Activated naive CD8-positive, alpha-beta T cell treated with anti-CD3 and anti-CD28 coated beads for 36 hours (primary cell): ENCODE measurements at places on chromosomes 5 and 9. TPM values are rescaled to one million over a fixed set of nuclear protein-coding genes. Genes with fewer than 3 reads are reported as not detected.

Gene HTR4
- not detected for total RNA-seq

- peaks cover 22% of the 10 kb centered on the region for H3K27me3 ChIP-seq
- DNase-seq: no peak
- H3K4me1 ChIP-seq: no peaks in the 10 kb centered on the region
Observed at GRCh38 chr5:72584466-72584865, 77.3 kb upstream of the ZNF366 start.

- H3K27ac ChIP-seq: no peak overlapping the region
- H3K4me1 ChIP-seq: no peaks in the 10 kb centered on the region
- no peak for DNase-seq
- peaks cover 3% of the 10 kb centered on the region for H3K27me3 ChIP-seq
Observed at GRCh38 chr9:76733096-76733495, 31.1 kb upstream of the PCA3 start.

DNA sequence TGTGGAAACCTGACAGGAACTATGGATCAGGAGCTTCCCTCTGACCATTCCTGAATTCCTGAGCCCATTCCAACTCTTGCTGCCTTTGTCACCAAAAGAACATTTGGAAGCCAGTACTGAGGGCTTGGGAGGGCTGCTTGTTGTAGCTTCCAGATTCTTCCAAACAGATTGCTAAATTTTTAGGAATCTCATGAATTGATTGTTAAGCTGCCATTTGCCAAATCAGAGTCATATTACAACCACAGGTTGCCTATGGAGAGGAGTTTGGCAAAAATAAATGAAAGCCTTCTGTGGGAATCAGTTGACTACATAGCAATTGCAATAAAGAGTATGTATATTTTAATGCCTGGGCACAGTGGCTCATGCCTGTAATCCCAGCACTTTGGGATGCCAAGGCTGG, 39.2 kb upstream of the SLC28A3 start:
- no peak for DNase-seq
- H3K36me3 ChIP-seq: no peaks in the 10 kb centered on the region
- no peak overlapping the region for H3K4me3 ChIP-seq
- no peak overlapping the region for H3K27ac ChIP-seq
- H3K27me3 ChIP-seq: peaks cover 8% of the 10 kb centered on the region
- no peaks in the 10 kb centered on the region for H3K4me1 ChIP-seq

Gene SAXO1
- total RNA-seq: not detected

Gene ZBTB43
- 21.6 TPM for total RNA-seq

Gene SMIM23
- not detected for total RNA-seq

GRCh38 chr9:21550392-21550791, 68.3 kb upstream of the IFNE start:
- no peak overlapping the region for H3K27ac ChIP-seq
- no peak for DNase-seq
- peaks cover under 1% of the 10 kb centered on the region for H3K27me3 ChIP-seq

DNA sequence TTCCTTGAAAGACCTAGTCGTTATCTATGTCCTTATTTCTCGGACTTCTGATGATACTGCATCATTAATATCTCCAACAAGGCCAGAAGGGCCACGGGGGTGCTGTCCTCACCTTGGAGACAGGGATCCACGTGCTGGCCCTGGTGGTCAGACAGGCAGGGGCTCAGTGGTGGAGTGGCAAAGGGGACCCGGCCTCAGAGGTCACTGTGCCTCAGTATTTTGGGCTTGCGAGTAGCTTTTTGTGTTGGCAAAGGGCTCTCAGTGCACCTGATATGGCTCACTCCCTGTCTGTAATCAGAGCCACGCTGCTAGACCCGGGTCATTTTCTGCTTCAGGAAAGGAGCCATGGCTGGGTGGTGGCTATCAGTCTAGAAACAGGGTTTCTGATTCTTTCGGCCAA, 135.1 kb downstream of the GADD45G start:
- H3K27ac ChIP-seq: no peak overlapping the region
- H3K27me3 ChIP-seq: no peaks in the 10 kb centered on the region
- no peaks in the 10 kb centered on the region for H3K36me3 ChIP-seq
- H3K4me1 ChIP-seq: peaks cover 58% of the 10 kb centered on the region

- no peak overlapping the region for H3K27ac ChIP-seq
- H3K4me1 ChIP-seq: no peaks in the 10 kb centered on the region
- no peaks in the 10 kb centered on the region for H3K27me3 ChIP-seq
- DNase-seq: no peak
- H3K4me3 ChIP-seq: no peak overlapping the region
Observed at GRCh38 chr9:119873877-119874276, 504.6 kb upstream of the BRINP1 start.

DNA sequence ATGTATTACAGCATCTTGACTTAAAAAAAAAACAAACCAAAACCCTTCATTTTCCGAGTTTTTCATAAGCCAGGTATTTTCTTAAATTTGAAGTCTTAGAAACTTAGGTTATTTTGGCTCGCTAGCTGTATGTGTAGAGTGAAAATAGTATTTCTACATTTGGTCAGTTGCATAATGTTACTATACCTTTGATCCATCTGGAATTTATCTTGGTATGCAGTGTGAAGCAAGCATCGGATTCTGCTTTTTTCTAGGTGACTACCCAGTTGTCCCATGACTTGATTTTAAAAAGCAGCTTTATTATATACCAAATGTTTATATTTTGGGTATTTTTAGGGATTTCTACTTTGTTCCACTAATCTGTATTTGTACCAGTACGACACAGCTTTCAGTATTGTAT, 27.7 kb downstream of the UBAP1 start:
- no peak overlapping the region for H3K4me3 ChIP-seq
- DNase-seq: no peak
- peaks cover 13% of the 10 kb centered on the region for H3K36me3 ChIP-seq
- H3K4me1 ChIP-seq: peaks cover 20% of the 10 kb centered on the region
- H3K27ac ChIP-seq: no peak overlapping the region
- H3K27me3 ChIP-seq: no peaks in the 10 kb centered on the region

Gene CKMT2
- not detected for total RNA-seq

- H3K4me3 ChIP-seq: no peak overlapping the region
- no peak overlapping the region for H3K27ac ChIP-seq
- DNase-seq: no peak
- H3K27me3 ChIP-seq: no peaks in the 10 kb centered on the region
Observed at GRCh38 chr5:87260604-87261192, 7.0 kb upstream of the RASA1 start.

GRCh38 chr5:141641634-141642267, 5.0 kb downstream of the RELL2 start:
- H3K27me3 ChIP-seq: no peaks in the 10 kb centered on the region
- H3K36me3 ChIP-seq: peaks cover 21% of the 10 kb centered on the region

- no peak overlapping the region for H3K4me3 ChIP-seq
- no peak for DNase-seq
- H3K36me3 ChIP-seq: peaks cover 32% of the 10 kb centered on the region
- no peaks in the 10 kb centered on the region for H3K27me3 ChIP-seq
- H3K27ac ChIP-seq: peak overlapping the region; percentile 19
- peaks cover 7% of the 10 kb centered on the region for H3K4me1 ChIP-seq
Observed at GRCh38 chr9:132647806-132648205, 22.0 kb downstream of the DDX31 start.

Gene THBS4
- total RNA-seq: 0.76 TPM

- H3K36me3 ChIP-seq: no peaks in the 10 kb centered on the region
- H3K4me3 ChIP-seq: no peak overlapping the region
- DNase-seq: no peak
- H3K4me1 ChIP-seq: no peaks in the 10 kb centered on the region
Observed at GRCh38 chr9:26324786-26325443, 567.7 kb downstream of the CAAP1 start.

Gene TSSK1B
- total RNA-seq: not detected

- H3K4me1 ChIP-seq: no peaks in the 10 kb centered on the region
- H3K4me3 ChIP-seq: no peak overlapping the region
- no peak for DNase-seq
- no peaks in the 10 kb centered on the region for H3K27me3 ChIP-seq
- H3K36me3 ChIP-seq: no peaks in the 10 kb centered on the region
- no peak overlapping the region for H3K27ac ChIP-seq
Observed at GRCh38 chr9:85199866-85200495, 530.5 kb downstream of the NTRK2 start.

- H3K4me1 ChIP-seq: no peaks in the 10 kb centered on the region
- H3K4me3 ChIP-seq: no peak overlapping the region
- no peaks in the 10 kb centered on the region for H3K36me3 ChIP-seq
- DNase-seq: no peak
- H3K27ac ChIP-seq: no peak overlapping the region
- peaks cover 36% of the 10 kb centered on the region for H3K27me3 ChIP-seq
Observed at GRCh38 chr5:73266925-73267765, 94.2 kb downstream of the TMEM174 start.
